ENCODE measurements at places on chromosomes 2 and 18. TPM values are rescaled to one million over a fixed set of nuclear protein-coding genes. Genes with fewer than 3 reads are reported as not detected.
A peak's percentile ranks its signal among the peaks of the same experiment; 100 is the strongest.

GRCh38 chr2:178193823-178194599 is at the start of gene OSBPL6:
Gene OSBPL6, plus strand, starts transcription at chr2:178194512. Its CDS starts 111,673 bp downstream, at chr2:178306185.
- no peak within 1 kb of the TSS for H3K27ac ChIP-seq
- H3K4me1 ChIP-seq: peaks cover 19% of the 10 kb centered on the region
- H3K36me3 ChIP-seq: no peaks in the 10 kb centered on the region
- peak; percentile 43 for DNase-seq

The BIRC6 gene
- total RNA-seq: 176 TPM

DNA sequence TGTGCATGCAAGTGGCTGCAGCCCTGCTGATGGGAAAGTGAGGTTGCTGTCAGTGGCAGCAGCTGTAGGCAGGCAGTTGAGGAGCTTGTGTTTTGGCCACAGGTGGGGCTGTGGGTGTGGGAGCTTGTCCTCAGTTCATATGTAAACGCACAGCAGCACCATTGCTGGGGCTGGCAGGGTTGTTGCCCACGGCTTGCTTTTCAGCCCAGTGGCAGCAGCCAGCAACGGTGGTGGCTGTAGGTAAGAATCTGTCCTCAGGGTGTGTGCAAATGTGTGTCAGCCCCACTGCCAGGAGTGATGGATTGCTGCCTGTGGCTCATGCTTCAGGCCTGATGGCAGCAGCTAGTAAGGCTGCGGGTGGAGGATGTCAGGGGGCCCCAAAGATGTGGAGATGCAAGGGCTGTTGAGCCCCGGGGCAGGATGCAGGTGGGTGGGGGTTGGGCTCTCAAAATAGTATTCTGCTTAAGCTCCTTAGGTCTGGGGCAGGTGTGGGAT is 141.3 kb upstream of the THUMPD2 start:
- H3K4me3 ChIP-seq: no peak overlapping the region
- peak; percentile 86 for DNase-seq
- H3K27ac ChIP-seq: no peak overlapping the region
- H3K36me3 ChIP-seq: no peaks in the 10 kb centered on the region
- no peaks in the 10 kb centered on the region for H3K4me1 ChIP-seq

- no peaks in the 10 kb centered on the region for H3K36me3 ChIP-seq
- H3K27me3 ChIP-seq: no peaks in the 10 kb centered on the region
These were observed 654.5 kb upstream of the CDH2 start for GRCh38 chr18:28831476-28831875.

DNA sequence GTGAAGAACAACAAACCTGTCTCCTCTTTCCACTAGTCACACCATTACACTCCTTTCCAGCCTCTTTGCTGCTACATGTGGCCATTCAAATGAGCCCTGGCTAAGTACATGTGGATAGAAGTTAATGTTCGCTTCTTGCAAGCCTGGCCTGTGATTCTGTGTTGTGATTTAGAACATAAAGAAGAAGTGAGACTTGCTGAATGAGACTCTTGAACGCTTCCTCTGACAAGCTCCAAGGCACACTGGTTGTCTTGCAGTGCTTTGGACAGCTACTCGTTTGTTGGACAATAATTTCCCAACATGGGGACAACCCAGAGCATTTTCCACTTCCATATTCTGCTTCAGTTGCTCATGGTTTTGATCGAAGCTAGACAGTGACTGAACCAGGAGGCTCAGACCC is 57.3 kb downstream of the CCDC74A start:
- H3K4me1 ChIP-seq: no peaks in the 10 kb centered on the region
- no peaks in the 10 kb centered on the region for H3K27me3 ChIP-seq
- no peak overlapping the region for H3K27ac ChIP-seq
- no peaks in the 10 kb centered on the region for H3K36me3 ChIP-seq

The INPP5D gene
- 278 TPM for total RNA-seq

The TMEM37 gene
- not detected for total RNA-seq
